ENCODE measurements at places on chromosomes 7 and 10.

GRCh38 chr10:64408391-64409183 lies 887.4 kb downstream of the REEP3 start:
- DNase-seq = no peak

- DNase-seq = no peak
Measured at GRCh38 chr7:107582875-107583274, 2.8 kb downstream of the BCAP29 start.

- no peak for DNase-seq
Measured at GRCh38 chr10:44382131-44382858, 2.6 kb downstream of the CXCL12 start.

DNA sequence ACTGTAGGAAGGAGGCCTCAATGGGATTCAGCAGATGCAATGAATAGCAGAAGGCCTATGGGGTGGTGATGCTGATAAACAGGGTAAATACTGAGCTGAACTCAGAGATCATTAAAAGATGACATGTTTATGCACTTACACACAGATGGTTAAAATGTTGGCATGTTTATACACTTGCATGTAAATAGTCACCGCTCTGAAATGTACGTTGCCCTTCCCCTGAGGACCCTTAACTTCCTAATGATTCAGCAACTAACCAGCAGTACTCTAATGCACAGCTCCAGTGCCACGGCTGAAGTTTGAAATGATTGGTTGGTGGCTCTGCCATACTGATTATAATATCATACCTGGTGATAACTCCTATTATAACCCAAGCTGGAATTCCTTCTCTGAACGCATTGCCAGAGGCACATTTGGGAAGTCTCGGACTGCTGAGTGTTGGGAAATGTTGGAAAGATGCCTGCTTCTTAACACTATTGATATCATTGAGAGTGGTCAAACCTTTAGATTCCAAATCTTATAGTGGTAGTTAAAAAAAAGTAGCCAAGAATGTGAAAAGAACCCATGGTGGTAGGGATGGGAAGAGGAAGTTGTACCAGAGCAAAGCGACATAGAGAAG lies 3.7 kb upstream of the CAV1 start:
- DNase-seq = no peak

- DNase-seq = no peak
Measured at GRCh38 chr7:52920977-52921376, 114.5 kb upstream of the POM121L12 start.

- DNase-seq = no peak
Measured at GRCh38 chr10:36533861-36534260, 591.5 kb upstream of the ANKRD30A start.
